Activated T-cell treated with anti-CD3 and anti-CD28 coated beads for 48 hours (primary cell): ENCODE measurements at places on chromosomes 13 and 19.

DNA sequence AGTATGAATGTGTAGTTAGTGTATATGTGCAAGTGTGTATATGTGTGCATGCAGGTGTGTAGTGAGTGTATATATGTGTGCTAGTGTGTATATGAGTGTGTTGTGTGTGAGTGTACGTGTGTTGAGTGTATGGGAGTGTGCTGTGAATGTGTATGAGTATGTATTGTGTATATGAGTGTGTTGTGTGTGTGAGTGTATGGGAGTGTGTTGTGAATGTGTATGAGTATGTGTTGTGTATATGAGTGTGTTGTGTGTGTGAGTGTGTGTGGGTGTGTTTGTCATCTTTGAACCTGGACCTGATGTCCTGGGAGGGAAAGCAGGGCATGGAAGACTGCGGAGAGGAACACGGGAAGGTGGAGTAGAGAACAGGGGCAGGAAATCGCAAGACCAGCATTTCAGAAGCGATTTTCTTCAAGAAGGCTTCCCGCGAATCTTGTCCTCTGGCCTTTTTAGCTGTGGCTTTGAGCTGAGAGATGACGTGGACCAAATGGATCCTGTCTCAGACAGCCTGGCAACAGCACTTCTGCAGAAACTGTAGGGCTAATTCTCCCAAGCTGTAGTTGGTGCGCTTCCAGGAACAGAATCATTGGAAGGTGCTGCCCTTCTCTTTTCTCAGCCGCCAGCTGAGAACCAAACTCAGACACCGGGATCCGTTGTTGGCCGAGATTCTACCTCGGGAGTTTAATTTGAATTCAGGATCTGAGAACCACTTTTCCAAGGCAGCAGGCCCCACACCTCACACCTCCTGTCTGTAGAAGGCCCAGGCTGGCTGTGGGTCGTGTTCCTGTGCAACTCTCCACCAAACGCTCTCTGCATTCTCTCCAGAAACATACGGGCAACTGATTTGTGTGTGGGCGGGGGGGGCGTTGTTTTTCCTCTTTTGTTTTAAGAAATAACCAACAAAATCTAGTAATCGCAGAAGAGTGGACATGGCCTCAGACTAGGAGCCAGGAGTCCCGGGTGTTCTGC, 94.7 kb upstream of the RAP2A start:
- DNase-seq: no peak

- no peak for DNase-seq
Measured at GRCh38 chr13:33087091-33087490, 70.9 kb downstream of the KL start.

GRCh38 chr13:93296584-93296983, 70.0 kb downstream of the GPC6 start:
- DNase-seq: no peak

DNA sequence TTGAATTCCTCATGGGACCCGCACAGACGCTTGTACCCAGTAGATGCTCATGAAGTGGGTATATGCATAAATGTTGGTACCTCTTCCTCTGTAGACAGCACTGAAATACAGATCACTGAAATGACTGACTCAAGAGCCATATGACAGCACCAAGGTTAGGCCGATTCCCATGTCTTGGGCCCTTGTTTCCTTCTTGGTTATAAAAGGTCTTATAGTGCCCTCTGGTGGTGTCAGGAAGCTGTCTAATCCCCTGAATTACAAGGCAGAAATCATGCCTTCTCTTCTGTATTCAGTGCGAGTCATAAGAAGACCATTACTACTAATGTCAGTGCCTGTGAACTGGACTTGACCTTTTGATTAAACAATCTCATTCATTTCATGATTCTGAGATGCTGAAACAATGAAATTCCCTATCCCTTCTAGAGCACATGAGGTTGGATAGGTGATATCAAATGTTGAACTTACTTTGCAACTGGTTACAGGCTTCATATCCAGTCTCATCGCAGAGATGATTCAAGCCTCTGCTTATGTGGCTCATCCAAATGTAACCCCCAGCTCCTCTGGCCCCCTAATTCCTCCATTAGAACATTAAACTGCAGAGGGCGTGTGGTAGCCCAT, 59.7 kb downstream of the SPATA13 start:
- peak; percentile 12 for DNase-seq

- no peak for DNase-seq
Measured at GRCh38 chr19:41698746-41699230, 9.6 kb upstream of the CEACAM5 start.

- DNase-seq: no peak
Measured at GRCh38 chr19:14148751-14149410, 12.5 kb upstream of the ASF1B start.

- DNase-seq: no peak
Measured at GRCh38 chr13:42656161-42656560, 82.2 kb downstream of the TNFSF11 start.

GRCh38 chr13:113935001-113935844, 38.7 kb downstream of the C13orf46 start:
- DNase-seq: no peak

DNA sequence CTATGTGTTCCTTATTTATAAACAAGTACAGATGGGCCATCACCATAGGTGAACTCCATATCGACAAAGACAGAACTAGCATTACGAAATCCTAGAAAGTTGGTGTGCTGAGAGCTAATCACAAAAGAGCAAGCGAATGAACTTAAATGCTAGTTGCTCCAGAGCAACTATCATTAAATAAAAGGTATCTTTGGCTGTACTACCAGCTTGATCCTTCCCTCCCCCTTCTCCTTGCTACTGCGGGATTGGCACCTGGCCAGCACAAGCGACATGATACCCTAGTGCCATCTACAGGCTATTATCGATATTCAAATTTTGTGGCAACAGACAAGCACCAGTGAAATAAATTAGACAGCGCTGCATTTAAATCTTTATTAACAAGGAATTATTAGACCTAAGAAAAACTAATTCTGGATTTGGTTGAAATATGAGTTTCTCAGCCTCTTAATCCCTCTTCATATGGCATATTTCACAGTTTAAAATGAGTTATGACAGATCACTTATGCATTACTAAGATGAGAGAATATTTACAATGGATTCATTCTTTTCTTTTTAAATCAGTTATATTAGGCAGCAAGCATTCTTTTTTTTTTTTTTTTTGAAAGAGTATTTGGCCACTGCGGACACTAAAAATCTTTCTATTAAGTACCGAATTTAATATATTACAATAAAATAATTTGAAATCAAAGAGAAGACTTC, 5.8 kb downstream of the PCDH9 start:
- DNase-seq: peak; percentile 29

- DNase-seq: peak; percentile 1
Measured at GRCh38 chr13:89695343-89696257, 1651.9 kb upstream of the MIR17HG start.

DNA sequence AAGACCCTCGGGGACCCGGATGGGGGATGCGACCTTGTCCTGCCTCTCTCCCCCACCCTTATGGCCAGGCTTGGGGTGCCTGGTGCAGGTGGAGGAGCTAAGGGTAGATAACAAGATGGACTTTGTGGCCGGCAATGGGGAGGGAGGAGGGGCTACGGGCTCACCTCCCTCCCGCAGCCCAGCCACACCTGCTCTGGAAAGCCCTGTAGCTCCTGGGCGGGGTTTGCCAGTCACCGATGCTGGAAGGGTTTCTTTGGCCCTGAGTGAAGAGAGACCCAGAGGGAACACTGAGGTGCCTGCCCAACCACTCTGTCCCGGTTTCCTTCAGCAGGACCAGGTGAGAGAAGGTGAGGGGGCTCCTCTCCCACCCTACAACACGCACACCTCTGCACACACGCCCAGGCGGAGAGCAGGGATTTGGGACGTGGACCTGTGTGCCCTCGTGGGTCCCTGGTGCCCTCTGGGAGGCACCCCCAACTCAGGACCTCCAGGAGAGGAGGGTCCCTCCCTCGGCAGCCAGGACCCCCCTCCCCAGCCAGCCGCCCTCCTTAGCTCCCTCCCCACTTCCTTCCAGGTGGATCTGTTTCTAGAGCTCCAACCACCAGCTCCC, at the start of gene FUT2:
FUT2 (plus strand) TSS at position 229 of the 610 bp plus-strand sequence. CDS start 6,986 bp downstream, outside the sequence.
- DNase-seq: no peak

- DNase-seq: no peak
Measured at GRCh38 chr13:29607465-29607864, 12.0 kb upstream of the SLC7A1 start.

DNA sequence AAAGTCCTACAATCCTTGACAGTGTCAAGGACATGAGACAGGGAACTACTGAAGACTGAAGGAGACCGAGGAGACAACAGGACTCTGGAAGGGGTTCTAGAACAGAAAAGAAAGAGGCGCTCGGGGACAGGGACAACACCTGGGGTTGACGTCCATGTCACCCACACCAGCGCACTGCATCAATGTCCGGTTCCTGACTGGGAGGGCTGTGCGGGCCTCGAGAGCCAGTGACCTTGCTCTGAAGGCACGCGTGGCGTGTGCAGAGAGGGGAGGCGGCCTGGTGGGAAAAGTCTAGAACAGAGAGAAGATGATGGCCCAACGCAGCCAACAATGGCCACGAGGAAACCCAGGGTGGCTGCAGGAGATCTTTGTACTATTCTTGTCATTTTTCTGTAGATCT, 5.7 kb downstream of the CARS2 start:
- DNase-seq: no peak

- no peak for DNase-seq
Measured at GRCh38 chr19:42113641-42114348, 18.5 kb downstream of the POU2F2 start.

DNA sequence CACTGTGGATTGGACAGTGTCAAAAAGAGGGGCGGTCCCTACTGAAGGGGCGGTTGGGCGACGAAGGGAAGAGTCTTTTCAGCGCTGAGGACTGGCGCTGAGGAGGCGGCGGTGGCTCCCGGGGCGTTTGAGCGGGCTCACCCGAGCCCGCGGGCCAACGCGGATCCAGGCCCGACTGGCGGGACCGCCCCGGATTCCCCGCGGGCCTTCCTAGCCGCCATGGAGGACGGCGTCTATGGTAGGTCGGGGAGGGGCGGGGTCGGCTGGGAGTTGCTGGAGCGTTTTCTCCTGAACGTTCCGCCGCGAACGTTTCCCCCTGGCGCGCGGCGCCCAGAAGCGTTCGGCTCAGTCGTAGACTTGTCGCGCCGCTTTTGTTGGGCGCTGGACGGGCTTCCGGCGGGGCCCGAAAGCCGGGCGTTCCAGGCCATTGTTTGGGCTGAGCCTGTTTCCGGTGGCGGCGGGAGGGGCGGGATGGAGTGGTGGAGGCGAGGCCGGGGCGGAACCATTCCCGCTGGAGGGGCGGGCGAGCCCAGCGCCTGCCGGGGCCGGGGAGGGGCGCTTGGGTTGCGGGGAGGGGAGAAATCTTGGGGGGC, at the start of gene CYTH2:
CYTH2 (plus strand) TSS at position 81 of the 593 bp plus-strand sequence; CDS start at position 220, 139 bp downstream.
- DNase-seq: peak; percentile 74

GRCh38 chr19:47713046-47714021, at the start of gene EHD2:
TSS of gene EHD2 (plus strand) at chr19:47713422. CDS start at chr19:47716613, 3,191 bp downstream.
- peak; percentile 57 for DNase-seq
